NCI-H1930 (cell line): ENCODE measurements at places on chromosomes 5 and 9.

DNA sequence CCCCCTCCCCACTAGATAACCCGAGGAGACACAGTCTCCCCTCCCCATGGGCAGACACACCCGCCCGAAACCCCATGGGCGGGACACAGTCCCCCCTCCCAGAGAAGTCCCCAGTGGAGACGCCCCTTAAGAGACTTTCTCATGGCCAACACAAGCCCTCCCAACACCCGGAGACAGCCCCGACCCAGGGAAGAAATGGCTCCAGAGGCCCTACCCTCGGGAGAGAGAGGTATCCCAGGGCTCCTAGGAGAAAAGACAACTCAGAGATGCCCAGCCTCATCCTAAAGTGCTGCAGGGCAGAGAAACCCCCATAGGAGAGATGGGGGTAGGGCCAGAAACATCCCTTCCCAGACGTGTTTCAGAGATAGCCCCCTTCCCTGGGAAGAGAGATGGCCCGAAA, 27.4 kb downstream of the PCDH1 start:
- DNase-seq = no peak

DNA sequence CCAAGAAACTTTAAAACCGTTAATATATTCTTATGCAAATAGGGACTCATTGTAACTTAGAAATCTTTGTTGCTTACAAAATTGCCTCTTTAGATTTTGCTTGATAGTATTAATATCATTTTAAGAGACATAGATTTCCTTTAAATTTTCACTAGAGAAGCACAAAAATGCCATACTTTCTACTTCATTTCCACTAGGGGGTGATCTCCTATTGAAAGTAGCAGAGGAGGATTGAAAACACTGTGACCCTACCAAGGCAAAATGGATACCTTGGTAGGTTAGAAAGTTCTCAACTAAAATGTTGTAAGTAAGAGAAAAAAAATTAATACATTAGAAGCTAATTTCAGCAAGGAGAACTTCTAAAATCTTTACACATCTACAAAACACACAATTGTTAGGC, 204.9 kb downstream of the CHSY3 start:
- DNase-seq = peak; percentile 7

DNA sequence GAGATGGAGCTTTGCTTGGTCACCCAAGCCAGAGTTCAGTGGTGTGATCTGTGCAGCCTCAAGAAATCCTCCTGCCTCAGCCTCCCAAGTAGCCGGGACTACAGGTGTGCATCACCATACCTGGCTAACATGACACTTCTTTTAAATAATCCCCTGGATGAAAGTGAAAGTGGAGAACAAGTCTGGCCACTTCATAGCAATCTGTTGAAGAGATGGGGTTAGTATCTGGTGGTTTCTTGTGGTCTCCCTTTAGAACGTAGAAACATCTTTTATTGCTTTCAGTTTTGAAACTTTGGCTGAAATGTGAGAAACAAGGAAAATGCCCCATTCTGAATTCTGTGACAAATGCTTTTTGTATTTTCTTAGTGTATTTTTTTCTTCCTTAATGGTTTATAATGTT, 452.5 kb upstream of the RIOK2 start:
- no peak for DNase-seq

- DNase-seq = no peak
Measured at GRCh38 chr9:93009337-93010015, 49.0 kb upstream of the SUSD3 start.

- DNase-seq = no peak
Measured at GRCh38 chr5:136979131-136979530, 520.0 kb downstream of the SPOCK1 start.

DNA sequence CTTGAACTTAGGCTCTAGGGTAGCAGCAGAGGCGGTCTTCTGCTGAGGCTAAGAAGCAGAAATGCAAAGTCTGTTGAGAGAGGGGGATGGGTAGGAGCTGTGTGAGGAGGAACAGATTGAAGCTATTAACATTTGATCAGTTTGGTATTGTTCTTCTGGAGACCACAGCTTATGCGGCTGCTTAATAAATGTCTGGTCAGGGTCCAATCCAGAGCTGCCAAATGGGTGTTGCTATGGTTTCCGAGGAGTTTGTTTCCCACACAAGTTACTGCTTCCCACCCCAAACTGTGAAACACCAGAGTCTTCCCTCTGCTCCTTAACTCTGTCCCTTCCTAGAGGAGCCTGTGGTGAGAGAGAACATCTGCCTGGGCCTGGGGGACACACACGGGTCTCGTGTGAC, 142.2 kb upstream of the KLF4 start:
- no peak for DNase-seq

GRCh38 chr9:87910821-87911220, 6.9 kb upstream of the SPATA31C1 start:
- no peak for DNase-seq

- DNase-seq = no peak
Measured at GRCh38 chr9:92310562-92310961, 14.6 kb downstream of the NOL8 start.

DNA sequence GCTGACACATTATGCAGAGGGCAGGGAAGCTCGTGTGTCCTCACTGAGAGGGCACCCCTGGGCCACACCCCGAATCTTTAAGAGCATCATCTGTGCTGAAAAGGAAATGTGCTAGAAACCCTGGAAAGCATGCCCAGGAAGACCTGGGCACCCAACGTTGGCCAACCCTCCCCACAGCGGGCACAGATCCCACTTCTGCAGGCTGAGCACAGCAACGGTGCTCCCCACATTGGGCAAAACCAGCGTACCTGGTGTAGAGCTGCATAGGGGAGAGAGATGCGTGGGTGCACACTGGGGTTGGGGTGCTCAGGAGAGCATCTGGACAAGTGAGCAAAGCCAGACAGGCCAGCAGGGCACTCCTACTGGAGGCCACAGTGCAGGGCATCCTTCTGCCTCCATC, 32.6 kb downstream of the ROR2 start:
- DNase-seq = no peak

DNA sequence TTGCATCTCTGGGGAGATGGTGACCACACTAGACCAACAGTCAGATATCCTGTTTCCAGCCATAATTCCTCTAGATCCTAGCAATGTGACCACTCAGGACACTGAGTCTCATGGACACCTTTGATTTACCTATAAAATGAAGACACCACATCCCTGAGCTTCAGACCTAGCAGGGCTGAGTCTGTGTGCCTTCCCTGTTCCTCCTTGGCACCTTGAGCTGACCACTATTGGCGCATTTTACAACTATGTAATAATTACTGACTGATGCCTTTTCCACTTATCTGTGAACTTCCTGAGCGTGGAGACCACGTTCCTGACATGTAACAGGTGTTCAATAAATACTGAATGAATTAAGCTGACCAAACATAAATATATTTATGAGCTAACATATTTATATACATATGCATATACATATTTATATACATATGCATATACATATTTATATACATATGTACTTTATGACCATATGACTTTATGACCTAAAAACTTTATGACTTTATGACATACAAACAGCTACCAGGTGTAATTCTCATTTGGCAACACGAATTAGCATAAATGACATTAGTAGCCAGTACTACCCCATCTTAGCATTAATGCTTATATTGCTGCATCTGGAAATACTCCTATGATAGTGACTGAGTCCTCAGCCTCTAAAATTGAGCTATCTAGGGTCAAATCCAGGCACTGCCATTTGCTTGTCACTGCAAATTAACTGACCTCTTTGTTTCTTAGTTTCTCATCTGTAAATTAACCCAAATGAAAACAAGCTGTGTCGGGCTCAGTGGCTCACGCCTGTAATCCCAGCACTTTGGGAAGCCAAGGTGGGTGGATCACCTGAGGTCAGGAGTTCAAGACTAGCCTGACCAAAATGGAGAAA, 150.6 kb downstream of the GNA14 start:
- no peak for DNase-seq

- DNase-seq = no peak
Measured at GRCh38 chr5:133336969-133337410, 275.4 kb downstream of the FSTL4 start.

DNA sequence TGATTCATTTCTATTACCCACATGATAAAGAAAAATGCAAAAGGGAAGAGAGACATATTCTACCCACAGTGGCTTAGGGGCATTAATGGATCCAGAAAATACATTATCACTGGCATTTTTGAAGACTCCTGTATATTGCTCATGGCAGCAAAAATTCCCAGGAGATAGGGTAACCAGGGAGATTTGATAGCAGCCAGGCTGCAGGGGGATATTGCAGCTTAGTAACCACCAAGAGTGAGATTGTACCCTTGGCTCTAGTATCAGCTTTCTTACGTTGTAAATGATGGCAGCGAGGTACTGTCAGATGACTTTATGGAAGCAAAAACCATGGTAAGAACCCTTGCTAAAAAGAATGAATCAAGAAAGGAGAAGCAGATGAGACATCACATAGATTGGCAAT, 19.8 kb upstream of the ALDH1A1 start:
- DNase-seq = no peak

DNA sequence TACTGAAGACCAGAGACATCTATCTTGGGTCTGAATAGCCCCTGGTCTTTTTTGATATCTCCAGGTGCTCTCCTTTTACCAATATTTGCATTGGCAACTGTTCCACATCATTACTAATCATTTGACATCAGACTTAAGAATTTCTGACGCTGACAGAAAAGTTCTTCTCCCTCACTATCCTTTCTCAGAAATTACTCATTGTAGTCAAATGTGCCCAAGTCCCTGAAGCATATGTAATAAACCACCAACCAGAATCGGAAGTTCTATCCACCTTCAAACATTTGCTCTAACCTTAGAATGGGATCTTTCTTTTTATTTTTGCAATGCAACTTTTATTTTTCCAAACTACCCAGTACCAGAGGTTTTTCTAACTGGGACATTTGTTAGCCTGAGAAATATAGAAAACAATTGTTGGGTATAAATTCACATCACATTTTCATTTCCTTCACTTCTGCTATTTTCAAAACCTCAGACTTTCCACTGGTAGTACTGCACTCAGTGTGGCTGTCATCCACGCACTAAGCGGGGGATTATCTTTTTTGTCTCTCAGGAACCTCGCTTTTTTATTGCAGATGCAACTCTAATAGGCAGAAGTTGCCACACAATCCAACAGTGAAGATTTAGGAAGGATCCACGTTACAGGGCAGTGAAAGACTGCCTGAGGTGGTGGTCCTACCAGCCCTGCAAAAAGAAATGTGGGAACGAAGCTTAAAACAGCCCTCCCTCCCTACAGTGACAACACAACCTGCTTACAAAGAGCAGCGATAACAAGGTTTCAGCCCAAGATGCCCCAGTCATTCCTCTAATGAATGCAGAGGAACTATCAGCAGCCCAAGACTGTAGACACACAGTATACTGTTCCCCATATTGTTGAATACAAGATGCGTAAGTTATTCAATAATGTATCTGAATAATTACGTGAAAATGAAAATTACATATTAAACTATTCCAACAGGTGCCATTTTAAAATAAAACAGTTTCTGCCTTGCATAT, 201.2 kb downstream of the EBF1 start:
- no peak for DNase-seq
